Stimulated activated CD4-positive, alpha-beta T cell treated with anti-CD3 and anti-CD28 coated beads, Interleukin-1b, Interleukin-23, amount 100 ng/mL, for 1 hour (primary cell): ENCODE measurements at places on chromosomes 11 and 22.

- DNase-seq, result no peak
Measured at GRCh38 chr11:34155057-34155756, 49.8 kb downstream of the NAT10 start.

- DNase-seq, result no peak
Measured at GRCh38 chr22:22058633-22059290, 76.2 kb upstream of the TOP3B start.

GRCh38 chr22:19877626-19878339, 23.1 kb upstream of the GNB1L start:
- no peak for DNase-seq

DNA sequence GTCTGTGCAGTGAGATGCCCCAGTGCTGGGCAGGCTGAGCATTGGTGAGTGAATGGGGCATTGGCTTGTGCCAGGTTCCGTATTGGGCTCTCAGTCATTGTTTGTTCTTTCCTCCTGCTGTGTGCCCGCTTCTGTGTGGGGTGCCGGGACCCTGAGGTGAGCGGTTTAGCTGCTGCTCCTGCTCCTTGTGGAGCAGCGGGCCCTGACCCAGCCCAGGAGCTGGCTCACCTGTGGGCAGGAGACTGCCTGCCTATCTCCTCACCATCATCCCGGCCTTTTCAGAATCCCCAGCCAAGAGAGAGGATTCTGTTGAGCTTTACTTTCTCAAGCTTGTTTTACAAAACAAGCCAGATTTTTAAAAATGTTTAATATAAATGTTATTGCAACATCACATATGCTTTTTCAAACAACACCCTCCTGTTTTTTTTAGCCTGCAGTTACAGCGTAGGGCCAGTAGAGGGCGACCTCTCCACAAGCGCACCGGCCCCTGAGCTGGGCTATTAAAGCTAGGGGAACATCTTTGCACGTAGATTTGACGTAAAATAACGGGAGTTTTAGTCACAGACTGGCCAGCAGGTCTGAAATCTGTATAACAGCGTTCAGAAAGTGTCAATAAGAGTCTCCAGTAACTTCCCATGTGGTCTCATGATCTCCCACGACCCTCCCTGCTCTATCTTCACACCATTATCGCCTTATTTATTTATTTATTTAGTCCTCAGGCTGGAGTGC, 25.1 kb upstream of the RELT start:
- DNase-seq, result peak; percentile 21

DNA sequence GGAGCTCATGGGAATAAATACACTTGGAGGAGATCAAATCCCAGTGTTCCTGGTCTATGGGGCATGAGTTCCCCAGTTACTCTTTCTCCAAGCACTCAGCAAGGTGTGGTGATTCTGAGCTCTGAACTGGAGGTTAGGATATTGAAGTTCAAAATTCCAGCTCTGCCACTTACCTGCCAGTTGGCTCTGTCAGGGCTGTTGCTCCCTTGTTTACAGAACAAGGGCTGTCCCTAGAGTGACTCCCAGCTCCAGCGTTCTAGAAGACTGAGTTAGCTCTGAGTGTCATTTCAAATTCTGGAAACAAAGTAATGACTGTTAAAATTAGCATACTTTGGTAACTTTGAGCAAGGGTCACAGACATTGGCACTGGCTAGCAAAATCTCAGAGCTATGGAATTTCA, 69.7 kb upstream of the ZBED5 start:
- DNase-seq, result no peak

DNA sequence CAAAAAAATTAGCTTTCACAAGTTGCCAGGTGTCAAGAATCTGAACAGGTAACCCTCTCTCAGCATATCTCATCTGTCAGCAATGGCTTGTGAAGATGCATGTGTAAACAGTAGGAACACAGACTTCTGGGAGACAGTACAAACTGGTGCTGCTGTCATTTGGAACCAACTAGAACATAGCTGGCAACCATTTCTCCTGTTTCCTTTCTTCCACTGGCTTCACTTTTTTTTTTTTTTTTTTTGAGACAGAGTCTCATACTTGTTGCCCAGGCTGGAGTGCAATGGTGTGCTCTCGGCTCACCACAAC, 2.1 kb upstream of the PIK3C2A start:
- DNase-seq, result no peak

- DNase-seq, result no peak
Measured at GRCh38 chr11:9386086-9386485, 1.6 kb downstream of the IPO7 start.

GRCh38 chr11:8768625-8769333, 86.2 kb downstream of the RPL27A start:
- DNase-seq, result no peak

GRCh38 chr11:133919330-133920108, 37.2 kb downstream of the IGSF9B start:
- no peak for DNase-seq
